ENCODE measurements at places on chromosomes 13 and 19.
A peak's percentile ranks its signal among the peaks of the same experiment; 100 is the strongest.

GRCh38 chr13:62158520-62158919 is 742.9 kb upstream of the PCDH20 start:
- no peak for DNase-seq

DNA sequence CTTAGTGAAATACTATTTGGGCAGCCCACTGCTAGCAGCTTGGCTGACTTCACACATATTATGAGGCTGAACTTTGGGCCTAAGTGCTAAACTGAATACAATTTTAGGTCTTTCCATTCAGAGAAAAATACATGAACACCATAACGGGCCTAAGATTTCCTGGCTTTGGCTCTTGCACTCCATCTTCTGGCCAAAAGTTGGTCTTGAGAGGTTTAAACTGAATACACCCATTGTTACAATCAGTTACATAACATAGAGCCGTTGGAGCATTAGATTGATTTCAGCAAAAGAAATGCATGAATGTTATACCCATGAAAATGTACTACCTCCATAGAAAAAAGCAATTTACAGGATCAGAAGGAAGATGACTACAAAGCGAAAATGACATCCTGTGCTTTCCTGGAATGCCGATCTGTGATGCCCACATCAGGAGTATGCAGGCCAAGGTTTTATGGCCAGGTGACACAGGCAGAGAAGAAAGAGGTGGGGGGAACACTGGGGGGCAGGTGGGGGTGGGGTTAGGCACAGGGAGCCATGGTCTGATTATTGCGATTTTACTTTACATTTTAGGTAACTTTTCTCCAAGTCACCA is 11.1 kb upstream of the SHISA2 start:
- DNase-seq = peak; percentile 27

DNA sequence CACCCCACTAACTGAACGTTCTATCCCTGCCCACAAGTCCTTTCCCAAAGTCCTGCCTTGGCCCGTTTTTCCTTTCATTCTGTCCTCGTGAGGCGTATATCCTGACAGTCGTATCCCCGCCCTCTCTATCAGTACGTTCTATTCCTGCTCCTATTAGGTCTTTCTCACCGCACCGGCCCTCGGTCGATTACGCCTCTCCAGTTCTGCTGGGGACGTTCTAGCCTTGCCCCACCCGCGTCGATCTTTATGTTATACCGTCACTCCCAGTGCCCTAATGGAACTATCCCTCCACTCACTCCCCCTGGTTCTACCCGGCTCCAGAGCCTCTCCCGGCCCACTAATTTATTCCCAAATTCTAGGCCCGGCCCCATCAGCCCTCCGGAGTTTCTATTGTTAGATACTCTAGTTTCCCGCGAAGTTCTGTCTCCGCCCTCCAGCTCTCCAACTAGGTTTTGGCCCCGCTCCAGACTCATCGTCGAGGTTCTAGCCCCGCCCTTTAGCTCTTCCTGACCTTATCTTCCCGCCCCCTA is 2.0 kb downstream of the PLAUR start:
- no peak for DNase-seq

GRCh38 chr13:103007427-103007762 is 58.8 kb downstream of the SLC10A2 start:
- DNase-seq = no peak

DNA sequence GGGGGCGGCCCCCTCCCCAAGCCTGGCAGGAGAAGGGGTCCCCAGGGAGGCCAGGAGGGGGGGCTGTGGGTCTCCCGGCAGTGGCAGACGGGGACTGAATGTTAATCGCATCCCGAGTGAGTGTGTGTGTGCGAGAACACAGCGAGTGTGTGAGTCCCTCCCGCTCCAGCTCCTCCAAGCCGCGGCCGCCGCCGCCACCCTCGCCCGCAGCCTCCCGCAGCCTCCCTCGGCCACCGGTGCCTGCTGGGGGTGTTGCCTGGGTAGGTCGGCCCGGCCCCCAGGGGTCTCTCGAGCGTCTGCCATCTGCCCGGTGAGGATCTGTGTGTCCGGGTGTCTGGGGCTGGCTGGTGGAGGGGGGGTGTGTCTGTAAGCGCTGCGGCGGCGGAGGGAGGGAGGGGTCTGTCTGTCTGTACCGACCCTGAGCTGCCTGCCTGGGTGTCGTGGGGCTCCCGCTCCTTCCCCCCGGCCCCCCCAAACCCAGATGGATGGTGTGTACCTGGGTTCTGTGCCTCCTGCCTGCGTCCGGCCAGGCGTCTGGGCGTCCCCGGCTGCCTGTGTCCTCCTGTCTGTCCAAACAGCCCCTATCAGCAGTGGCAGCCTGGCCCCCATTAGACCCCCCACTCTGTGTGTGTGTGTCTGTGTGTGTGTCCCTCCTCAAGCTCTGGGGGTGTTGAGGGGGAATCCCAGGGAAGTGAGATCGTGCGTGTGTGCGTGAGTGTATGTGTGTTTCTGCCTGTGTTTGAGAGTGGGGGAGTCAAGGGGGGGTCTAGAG is at the start of gene GRIN2D:
TSS of gene GRIN2D (plus strand) at position 110 of the 772 bp plus-strand sequence. CDS start 4,725 bp downstream, outside the sequence.
- DNase-seq = peak; percentile 64

DNA sequence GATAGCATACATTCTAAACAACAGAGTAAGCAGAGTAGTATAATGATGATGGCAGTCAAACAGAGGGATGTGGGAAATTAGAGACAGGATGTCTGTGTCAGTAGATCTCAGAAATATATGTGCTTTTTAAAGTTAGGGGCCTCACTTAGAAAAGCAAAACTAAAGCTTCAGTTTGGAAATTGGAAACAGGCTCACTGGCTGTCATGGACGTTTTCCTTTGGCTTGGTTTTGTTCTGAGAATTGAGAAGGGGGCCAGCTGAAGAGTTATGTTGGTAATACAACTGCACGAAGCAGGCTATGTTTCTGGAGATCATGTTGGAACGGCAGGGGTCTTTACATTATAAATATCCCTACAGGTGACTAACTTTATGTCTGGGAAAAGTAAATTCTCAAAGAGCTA is 261.3 kb downstream of the LMO7 start:
- DNase-seq = no peak

GRCh38 chr13:44873461-44873860 is 115.8 kb downstream of the NUFIP1 start:
- no peak for DNase-seq

DNA sequence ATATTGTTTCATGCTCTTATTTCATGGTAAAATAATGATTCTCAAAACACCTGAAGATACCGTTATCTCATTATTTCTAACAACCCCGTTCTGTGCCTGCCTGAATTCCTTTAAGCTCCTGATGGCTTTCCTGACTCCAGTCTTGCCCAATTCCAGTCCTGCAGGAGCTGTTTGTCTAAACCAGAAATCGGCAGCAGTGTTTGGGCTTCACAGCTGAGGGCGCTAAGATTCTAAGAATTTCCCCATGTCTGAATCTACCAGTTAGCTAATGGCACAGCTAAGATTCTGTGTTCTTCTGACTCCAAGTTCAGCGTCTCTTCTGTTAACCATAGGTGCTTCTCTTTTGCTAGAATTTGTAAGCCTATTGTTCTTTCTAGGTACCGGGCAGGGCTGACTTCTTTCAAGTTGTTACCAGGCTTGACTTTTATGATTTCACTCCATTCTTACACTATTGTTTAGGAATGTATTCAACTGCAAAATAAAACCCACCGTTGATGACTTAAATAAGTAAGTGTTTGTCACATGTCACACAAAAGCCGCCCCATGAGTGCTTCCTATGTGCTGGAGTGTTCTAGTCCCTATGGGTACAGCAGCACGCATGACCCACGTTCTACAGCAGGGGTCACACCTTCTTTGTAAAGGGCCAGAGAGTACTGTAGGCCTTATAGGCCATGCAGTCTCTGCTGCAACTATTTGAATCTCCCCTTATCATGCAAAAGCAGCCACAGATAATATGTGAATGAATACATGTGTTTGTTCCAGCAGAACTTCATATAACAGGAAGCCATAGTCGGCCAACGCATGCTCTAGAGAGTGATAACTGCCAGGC is 168.3 kb upstream of the RNF113B start:
- no peak for DNase-seq

GRCh38 chr13:98060282-98060681 is 82.6 kb upstream of the FARP1 start:
- DNase-seq = no peak

DNA sequence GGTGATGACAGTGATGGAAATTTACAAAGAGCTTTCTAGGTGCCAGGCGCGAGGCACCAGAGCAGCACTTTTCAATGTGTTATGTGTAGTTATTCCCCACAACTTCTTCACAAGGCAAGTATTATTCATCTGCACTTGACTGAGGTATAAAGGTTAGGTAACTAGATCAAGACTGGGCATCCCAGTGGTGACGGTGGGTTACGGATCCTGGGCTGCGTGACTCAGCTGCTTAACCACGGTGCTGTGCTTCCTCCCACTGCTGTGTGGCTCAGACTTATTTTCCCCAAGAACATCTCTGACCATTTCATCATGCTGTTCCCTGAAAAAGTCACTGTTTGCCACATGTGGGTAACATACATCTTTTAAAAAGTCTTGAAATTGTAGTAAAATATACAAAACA is 19.3 kb downstream of the EDDM13 start:
- no peak for DNase-seq

DNA sequence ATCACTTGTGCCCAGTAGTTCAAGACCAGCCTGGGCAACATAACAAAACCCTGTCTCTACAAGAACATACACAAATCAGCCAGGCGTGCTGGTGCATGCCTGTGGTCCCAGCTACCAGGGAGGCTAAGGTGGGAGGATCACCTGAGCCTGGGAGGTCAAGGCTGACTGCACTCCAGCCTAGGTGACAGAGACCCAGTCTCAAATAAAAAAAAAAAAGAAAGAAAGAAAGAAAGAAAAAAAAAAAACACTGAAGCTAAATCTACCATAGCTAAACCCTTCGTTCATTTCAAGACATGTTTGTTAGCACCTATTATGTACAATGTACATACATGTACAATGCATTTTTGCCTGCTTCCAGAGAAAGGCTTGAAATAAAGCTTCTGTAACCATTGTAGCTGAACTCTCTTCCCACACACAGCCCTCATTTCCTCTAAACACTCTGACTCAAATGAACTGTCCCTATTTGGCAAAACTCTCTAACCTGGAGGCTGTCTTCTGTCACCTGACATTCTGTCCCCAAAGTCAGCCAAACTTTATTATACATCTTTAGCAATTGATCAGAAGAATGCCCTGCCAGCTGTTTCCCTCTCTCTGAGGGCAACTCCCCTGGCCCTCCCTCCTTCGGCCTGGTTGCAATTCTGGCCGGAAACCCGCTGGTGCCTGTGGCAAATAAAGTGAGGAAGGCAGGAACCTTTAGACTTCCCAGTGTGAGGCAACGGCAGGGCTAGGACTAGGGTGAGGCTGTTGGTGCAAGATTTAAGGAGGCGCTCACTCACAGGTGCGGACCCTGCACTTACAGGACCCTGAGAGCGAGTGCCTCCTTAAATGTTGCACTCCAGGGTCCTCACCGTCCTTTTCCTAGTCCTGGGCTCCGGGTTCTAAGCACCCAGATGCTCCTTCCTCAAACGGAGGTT is 1.8 kb downstream of the ETHE1 start:
- no peak for DNase-seq

DNA sequence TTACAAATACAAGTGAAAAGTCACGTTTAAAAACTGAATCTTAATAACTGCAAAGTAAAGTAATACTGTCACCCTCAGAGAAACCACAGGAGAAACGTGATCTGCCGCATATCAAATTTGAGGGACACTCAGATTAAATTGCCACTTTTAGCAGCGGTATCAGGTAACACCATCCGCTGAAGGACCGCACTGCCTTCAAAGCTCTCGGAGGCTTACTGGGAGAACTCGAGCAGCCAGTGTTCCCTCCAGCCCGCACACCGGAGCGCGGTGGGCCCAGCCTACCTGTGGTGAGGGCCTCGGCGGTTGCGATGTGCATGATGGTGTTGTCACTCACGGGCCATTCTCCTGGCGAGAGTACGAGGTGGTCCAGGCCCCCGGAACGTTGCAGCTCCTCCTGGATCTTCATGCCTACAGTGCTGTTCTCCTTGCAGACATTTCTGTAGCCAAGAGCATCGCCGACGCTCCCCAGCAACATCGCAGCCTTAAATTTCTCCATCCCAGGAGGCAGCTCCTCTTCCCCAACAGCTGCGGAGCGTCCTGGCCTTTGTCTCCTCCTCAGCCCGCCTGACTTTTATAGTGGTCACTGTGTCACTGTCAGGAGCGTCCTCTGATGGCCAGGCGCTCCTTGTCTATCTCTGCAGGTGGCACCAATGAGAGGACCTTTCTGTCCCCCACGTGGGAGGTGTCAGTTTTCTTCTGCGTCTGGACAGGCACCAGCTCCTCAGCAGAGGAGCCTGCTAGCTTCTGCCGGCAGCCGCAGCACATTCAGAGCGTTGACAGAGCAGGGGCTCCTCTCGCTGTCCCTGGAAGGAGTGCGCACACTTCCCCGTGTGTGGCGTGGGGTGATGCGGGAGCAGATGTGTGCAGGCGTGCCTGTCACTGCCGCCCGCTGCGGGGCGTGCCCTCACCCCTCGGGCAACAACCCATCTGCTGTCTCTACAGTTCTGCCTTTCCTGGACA is at the start of gene ADPRHL1:
TSS of gene ADPRHL1 (minus strand) at position 547 of the 960 bp plus-strand sequence. CDS start at position 496, 51 bp downstream.
- DNase-seq = peak; percentile 57

GRCh38 chr13:49812812-49813211 is 20.3 kb upstream of the KPNA3 start:
- DNase-seq = no peak

DNA sequence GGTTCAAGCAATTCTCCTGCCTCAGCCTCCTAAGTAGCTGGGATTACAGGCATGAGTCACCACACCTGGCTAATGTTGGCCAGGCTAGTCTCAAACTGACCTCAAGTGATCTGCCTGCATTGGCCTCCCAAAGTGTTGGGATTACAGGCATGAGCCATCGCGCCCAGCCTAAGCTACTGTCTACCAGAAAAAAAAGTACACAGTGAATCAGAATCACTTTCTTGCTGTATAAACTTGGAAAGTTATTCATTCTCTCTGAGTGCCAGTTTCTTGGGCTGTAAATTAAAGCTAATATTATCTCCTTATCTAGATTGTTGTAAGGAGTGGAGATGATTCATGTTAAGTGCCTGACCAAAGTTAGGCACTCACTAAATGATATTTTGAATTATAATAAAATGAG is 242.8 kb downstream of the ENOX1 start:
- no peak for DNase-seq

- DNase-seq = no peak
Measured at GRCh38 chr13:111281751-111282311, 38.6 kb upstream of the TEX29 start.

DNA sequence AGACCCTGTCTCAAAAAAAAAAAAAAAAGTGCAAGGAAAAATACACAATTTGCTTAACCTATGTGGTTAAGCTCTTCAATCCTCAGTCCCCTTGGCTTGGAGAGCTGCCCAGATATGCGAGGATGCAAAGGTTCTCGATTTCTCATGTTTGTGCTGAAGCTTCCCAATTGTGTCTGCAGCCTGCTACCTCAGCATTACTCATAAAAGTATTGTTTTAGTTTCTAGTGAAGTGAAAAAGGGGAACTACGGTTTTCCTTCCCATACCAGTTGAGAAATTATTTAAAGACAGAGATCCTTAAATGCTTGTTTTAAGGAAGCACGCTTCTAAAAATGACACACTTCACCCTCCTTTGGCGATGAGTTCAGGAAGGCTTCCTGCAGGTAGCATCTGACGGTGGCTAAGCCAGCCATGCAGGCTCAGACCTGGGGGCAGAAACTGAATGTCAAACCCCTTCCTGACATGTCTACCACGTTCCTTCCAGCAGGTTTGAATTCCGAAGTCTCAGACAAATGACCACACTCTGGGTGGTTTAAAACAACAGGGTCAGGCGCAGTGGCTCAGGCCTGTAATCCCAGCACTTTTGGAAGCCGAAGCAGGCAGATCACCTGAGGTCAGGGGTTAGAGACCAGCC is 47.9 kb downstream of the RUBCNL start:
- no peak for DNase-seq

- DNase-seq = no peak
Measured at GRCh38 chr19:1745589-1746031, 7.7 kb upstream of the ONECUT3 start.

- peak; percentile 27 for DNase-seq
Measured at GRCh38 chr19:30340771-30341561, 31.2 kb upstream of the ZNF536 start.

GRCh38 chr19:57682226-57682766 is 519 bp downstream of the ZNF551 start:
- DNase-seq = no peak

Data from BE2C (cell line).